ENCODE measurements at places on chromosomes 2 and 18. TPM values are rescaled to one million over a fixed set of nuclear protein-coding genes. Genes with fewer than 3 reads are reported as not detected.
A peak's percentile ranks its signal among the peaks of the same experiment; 100 is the strongest.

DNA sequence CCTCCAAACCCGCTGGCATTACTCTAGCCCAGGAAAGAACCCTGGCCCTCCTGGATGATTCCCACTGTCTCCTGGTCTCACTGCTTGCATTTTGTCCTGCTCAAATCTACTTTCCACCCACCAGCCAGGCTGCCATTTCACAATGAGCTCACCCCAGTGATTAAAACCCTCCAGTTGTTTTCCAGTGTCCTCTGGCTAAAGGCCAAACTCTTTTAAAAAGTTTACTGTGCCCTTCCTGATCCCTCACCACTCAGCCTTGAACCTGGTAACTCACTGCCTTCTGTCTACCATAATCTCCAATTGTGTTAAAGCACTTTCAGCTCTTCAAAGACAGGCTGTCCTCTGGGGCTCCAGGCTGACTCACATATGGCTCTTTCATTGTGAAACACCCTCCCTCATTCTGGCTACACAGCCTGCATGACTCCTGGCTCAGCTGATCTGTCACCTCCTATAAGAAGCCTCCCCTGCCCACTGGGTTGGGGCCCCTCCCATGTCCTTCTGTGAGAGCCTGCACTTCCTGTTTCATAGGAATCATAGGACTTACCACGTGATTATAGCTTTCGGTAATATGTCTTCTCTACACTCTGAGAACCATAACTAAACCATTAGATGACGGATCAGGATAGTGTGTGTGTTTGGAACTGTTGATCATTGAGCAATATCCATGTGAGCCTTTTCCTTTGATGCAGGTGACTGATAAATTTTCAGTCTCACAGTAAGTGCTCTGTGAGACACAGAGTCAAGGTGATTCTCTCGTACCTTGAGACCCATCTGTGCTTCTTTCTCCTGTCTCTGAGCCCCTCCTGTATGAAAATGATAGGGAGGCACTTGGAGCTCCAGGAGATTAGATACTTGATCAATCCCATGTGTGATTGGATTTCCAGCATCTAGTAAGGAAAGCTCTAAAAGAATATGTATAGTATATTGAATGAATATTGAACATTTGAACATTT lies 590.8 kb upstream of the ID2 start:
- DNase-seq, result peak; percentile 8

DNA sequence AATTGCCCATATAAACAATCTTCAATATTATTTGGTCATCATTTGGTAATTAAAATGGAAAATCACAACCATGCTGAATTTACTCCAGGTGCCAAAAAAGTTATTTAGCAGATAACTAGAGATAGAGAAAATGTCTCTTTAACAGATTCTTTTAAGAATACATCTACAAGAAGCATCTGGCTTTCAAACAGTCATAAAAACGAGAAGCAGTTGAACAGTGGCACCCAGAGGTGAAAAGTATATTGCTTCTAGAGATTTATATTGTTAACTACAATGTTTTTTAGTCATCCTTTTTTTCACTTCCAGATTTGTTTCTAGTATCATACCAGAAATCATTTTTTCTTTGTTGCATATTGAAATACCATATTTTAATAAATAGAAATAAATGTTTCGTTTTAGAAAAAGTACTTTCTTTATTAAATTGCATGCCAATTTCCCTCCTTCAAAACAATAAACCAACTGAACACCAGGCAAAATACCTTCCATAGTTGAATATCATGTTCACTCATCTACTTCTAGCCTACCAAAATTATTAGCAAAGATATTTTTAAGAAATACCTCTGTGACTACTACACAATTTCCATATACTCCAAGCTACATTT lies 65.4 kb upstream of the HNRNPA3 start:
- peak; percentile 77 for DNase-seq

GRCh38 chr2:234386971-234387370 lies 109.9 kb downstream of the ARL4C start:
- DNase-seq, result no peak

- DNase-seq, result no peak
Measured at GRCh38 chr2:139427164-139427563, 647.0 kb upstream of the NXPH2 start.

GRCh38 chr2:20632446-20632990 lies 18.4 kb downstream of the HS1BP3 start:
- no peak for DNase-seq

DNA sequence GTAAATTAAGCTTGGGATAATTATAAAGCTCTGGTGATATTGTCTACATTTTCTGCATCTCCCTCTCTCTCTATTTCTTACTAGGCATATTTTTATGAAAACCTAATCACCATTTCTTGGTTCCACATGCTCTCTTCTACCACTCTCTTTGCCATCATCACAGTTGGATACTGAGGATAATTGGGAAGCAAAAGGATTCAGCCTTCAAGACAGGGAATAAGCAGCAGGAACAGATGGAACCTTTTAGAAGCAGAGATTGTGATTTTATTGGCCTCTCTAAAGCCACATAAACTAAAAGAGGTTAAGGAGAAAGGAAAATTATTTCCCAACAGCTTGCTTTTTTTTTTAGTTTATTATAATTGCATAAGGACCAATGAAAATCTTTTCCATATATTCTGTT lies 226.3 kb upstream of the SPHKAP start:
- no peak for DNase-seq

GRCh38 chr2:86290596-86291327 lies 46.7 kb downstream of the REEP1 start:
- no peak for DNase-seq

GRCh38 chr2:196479350-196479749 lies 160.2 kb upstream of the CCDC150 start:
- DNase-seq, result no peak

DNA sequence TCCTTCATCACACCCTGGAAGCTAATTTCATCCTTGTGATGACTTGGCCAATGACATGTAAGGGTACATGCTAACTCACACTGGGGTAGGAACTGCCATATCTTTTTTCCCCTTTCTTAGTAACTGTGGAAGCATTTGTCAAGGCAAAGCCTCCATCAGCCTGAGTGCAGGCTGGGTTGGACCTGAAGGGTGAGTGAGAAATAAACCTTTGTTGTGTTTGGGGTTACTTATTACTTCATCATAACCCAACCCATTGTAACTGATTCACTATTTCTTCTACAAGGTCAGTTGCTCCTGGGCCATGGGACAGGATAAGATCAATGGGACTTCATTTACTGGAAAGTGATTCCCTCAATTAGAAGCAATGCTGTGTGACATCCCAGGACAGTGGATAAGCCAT lies 108.4 kb downstream of the COL6A3 start:
- no peak for DNase-seq

DNA sequence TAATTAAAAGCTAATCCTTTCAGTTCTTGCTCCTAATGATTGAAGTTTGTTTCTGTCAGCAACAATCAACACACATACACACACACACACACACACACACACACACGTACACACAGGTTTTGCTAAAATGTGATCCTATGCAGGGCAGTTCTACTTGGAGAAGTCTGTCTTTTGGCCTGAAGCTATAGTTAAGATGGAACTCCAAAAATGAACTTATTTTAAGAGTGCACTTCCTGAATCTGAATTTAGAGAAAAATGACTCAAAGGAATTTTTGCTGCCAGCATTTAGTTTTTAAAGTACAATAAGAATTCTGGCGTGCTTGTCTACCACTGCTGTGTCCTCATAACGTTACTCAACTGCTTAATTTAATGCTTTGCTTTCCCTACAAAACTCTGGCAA lies 6.6 kb downstream of the GALNT5 start:
- no peak for DNase-seq

DNA sequence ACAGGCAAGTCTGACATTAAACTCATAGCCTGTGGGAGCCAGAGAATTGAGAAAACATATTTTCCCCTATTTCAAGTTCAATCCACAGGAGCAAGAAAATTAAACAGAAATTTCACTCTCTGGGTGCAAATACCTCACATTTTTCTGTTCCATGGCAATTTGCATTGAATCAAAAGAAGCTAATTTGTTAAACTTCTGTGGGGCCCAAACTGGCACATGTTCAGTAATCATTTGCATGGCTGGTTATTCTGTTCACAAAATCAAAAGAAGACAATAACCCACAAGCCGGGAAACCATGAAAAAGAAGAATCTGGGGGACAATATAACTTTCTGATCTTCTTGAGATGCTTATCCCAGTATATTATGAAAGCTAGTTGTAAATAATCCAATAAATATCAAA lies 363.1 kb downstream of the LRP1B start:
- DNase-seq, result no peak

DNA sequence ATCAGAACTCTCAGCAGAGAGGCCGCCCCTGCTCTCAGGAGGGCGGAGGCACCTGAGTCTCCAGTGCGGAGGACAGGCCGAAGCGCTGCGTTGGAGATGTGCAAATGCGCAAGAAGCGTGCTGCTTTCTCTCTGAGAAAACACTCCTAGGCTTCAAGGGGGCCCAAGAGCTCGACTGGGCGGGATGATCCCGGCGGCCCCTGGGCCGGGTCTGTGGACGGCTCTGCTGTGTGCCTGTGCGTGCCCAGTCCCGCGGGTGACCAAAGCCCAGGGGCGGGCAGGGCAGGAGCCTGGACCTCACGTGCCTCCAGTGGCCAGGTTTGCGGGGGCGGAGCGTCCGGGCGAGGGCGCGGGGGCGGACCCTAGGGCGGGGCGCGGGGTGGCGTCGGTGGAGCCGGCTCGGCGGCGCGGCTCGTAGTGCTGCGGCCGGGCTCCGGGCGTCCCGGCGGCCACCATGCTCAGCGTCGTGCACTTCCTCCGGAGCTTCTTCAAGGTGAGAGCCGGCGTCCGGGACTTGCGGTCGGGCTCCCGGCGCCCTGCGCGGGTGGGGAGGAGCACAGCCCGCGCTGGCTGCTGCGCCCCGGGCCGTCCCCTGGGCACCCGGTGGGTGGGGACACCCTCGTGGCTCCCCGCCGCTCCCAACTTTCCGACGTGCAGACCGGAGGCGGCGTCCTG lies at the start of gene ARHGEF4:
Gene ARHGEF4 (plus strand): TSS at position 414 of the 674 bp plus-strand sequence. CDS start 40 bp downstream, at position 454.
- peak; percentile 36 for DNase-seq

DNA sequence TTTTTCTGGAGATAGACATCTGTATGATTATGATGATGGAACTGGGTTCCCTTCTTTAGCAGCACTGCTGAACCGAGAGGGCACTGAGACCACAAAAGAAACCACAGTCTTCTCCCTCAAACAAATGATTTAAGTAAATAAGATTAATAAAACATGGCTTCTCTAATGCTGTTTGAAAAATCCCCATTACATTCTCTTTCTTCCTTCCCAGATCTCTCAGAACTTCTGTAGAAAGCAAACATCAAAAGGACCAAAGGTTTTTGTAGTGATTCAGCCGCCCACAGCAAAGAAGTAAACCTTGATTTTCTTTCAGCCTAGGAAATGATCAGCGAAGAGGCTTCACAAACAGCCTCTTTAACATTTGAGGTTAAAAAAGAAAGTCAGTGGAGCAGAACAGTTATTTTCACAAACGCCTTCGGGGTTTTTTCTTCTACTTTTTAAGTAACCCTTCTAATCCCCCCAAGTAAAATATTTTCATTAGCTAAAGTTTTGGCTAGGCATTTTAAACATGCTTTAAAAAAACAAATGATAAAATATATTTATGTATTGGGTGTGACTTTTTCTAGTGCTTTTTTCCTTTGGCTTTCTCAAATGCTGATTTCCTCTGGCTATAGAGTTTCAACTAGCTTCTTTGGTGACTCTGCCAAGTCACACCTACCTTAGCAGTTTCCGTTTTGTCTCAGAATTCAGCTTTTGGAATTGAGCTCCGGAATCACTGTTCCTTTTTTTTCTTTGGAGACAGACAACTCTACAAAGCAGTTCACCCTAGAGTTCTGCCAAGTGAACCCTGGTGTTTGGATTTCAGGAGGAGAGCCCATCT lies 89.6 kb downstream of the UPP2 start:
- DNase-seq, result peak; percentile 15

DNA sequence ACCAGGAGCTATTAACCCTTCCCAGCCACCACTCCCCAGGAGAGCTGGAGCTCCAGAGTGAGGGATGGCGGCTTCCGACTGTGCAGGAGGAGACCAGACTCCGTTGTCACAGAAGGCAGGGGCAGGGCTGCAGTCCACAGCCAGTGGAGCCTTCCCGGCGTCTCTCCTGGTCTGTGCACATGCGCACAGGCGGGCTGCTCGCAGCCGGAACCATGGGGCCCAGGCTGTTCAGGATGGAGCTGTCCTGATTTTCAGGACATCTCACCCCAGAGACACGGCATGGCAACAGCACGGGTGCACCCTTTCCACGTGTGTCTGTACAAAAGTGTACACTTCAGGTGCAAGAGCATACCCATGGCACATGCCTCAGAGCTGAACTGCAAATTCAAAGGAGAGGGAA lies 28.9 kb downstream of the EIPR1 start:
- DNase-seq, result no peak

- DNase-seq, result no peak
Measured at GRCh38 chr2:189681203-189681602, 6.7 kb downstream of the ANKAR start.

GRCh38 chr2:234468503-234468902 lies 28.4 kb downstream of the ARL4C start:
- no peak for DNase-seq

- no peak for DNase-seq
Measured at GRCh38 chr18:39795350-39795749, 2159.7 kb upstream of the PIK3C3 start.

DNA sequence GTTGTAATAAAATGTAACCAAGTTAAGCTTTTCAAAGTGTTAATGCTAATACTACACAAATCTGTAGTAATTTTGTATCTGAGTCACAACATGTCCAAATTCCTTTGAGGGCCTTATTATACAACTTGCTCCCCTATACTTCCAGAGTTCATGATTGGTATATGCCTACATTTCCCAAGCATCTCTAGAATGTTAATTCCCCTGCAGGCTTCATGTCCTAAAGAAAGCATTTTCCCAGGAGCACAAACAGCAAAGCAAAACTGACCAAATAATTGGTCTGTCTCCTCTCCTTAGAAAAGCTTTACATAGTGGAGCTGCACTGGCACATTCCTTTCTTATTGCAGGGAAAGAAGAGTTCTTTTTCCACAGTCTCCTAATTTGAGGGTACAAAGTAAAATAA lies 3.7 kb downstream of the ALS2 start:
- no peak for DNase-seq

DNA sequence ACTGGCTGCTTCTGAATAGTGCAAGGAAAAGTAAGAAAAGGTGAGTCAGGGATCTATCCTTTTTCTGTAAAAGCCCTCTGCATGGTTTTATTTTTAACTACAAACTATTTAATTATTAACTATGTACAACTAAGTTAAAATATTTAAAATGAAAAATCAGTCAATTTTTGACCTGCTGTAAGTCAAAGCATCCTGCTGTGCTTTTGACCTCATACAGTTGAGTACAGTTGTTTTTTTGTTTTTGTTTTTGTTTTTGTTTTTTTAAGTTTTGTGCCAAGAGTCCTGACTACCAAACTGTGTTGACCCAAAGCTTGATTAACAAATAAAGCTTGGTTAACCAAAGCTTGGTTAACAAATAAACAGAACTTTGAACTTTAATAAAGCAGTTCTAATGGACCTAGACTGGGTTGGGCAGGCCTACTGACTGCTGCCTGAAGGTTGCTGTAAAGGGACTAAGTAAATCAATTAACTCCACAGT lies at the start of gene ACMSD:
Gene ACMSD (plus strand): TSS at position 474 of the 478 bp plus-strand sequence. CDS start 67 bp downstream, outside the sequence.
- no peak for DNase-seq

LYG1 gene
- 0.22 TPM for total RNA-seq

SERPINB10 gene
- not detected for total RNA-seq

LRATD1 gene
- 9.4 TPM for total RNA-seq

PARD3B gene
- total RNA-seq, result 10.9 TPM

PAX8 gene
- under 0.01 TPM for total RNA-seq

HNRNPA3 gene
- 31.8 TPM for total RNA-seq

PTPN18 gene
- total RNA-seq, result 18.7 TPM

CCDC195 gene
- total RNA-seq, result not detected
